ENCODE measurements at places on chromosomes 16 and 17.

DNA sequence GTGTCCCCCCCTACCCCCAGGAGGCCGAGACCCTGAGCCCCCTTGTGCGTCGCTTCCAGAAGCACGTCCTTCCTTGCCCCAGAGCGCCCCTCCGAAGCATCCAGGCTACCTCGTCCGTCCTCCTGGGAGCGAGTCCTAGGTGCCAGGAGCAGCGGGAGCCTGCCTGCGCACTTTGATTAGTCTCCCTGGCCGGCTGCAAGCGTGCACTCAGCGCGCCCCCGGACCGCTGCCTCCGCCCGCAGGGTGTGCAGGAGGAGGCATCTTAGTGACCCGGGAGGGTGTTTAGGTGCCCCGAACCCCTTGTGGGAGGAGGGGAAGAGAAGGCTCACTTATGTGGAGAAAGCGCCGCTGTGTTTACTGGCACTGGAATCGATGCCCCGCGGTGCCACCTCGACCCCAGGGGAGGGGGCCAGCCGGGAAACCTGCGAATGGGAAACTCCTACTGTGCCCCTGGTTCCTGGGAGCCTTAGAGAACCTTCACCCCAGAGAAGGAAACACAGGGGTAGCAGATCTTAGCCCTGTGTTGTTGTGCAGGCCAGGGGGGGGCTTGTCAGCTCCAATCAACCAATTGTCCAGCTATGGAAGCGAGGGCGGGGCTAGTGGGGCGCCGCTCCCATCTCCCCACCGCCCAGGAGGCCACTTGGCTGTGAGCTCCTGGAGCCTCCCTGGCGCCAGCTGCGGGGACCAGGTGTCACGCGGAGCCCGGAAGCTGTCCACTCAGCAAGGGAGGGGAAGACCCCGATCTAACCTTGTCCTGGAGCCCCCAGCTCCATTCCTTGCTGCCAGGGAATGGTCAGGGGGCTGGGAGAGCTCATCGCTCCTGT is 922.8 kb upstream of the EEF2KMT start:
- H3K4me1 ChIP-seq = no peaks in the 10 kb centered on the region
- H3K4me3 ChIP-seq = peak overlapping the region; percentile 87
- H3K27me3 ChIP-seq = peaks cover 17% of the 10 kb centered on the region
- H3K27ac ChIP-seq = no peak overlapping the region

GRCh38 chr17:9238340-9239245 is 217.3 kb downstream of the NTN1 start:
- no peak for DNase-seq
- H3K27ac ChIP-seq = no peak overlapping the region
- peak overlapping the region; percentile 63 for H3K4me3 ChIP-seq
- no peaks in the 10 kb centered on the region for H3K36me3 ChIP-seq
- peaks cover 2% of the 10 kb centered on the region for H3K4me1 ChIP-seq

DNA sequence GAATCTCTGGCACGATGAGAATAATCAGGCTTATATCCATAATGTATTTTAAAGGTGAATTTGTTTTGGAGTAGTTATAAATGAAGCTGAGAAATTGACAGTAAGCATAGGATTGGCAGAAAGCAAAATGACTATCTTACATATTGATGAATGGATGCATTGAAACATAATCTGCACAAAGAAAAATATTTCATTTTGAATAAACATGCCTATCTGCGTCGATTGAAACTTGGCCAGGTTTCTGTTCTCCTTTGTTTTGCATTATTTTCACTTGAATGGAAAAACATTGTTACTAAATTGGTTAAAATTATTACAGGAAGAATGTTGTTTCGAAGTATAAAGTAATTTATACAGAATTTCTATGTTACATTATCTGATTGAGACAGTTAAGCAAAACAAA is 128.2 kb downstream of the USP22 start:
- no peak for DNase-seq
- H3K4me3 ChIP-seq = no peak overlapping the region
- H3K27ac ChIP-seq = no peak overlapping the region
- no peaks in the 10 kb centered on the region for H3K4me1 ChIP-seq

- H3K4me1 ChIP-seq = peaks cover 11% of the 10 kb centered on the region
These were observed 308.6 kb upstream of the ZFHX3 start for GRCh38 chr16:73356401-73357079.

DNA sequence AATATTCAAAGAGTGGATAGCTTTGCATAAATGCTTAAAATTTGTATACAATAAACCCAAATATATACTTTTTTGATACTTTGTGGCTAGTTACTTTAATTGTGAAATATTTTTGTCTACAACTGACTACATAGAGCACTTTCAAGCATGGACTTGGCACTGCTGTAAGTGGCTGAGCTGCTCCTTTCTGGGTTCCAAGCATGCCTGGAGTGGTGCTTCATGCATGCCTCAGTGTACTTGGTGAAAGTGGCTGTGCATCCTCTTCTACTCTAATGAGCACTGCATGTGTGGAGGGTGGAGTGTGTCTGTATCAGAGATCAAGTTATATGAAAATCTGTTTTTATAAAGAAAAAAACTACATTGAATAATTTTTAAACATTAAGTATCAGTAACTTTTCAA is 94.1 kb downstream of the OMG start:
- no peaks in the 10 kb centered on the region for H3K27me3 ChIP-seq
- H3K4me1 ChIP-seq = no peaks in the 10 kb centered on the region
- no peak overlapping the region for H3K4me3 ChIP-seq
- H3K36me3 ChIP-seq = peaks cover 5% of the 10 kb centered on the region
- DNase-seq = no peak

DNA sequence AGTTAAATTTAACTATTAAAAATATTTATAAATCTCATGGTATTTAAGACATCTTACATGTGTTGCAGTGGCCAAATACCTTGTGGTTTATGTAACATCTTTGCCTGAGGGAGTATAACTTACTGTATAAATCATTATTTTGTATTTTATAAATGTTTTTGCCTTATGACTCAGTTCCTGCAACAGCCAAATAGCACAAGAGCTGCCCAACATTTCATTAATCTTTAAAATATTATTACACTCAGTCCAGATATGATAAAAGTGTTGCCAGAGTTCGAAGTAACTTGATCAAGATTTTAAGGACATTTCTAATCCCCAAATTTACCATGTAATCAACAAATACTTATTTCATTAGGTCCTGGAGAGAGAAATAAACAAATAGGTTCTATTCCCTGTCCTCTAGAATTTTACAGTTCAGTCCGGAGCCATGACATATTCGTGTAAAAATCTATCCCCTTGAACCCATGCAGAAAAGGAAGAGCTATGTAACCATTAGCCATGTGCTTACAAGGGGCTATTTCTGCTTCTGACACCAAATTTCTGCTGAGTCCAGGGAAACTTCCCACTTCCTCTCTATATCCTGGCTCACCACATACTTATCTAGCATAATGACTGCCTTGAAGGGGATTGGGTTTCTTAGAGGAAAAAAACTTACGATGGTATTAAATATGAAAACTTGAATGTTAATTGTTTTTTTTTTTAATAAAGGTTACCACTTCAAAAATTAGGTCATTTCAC is 44.0 kb downstream of the IRX6 start:
- no peaks in the 10 kb centered on the region for H3K4me1 ChIP-seq
- H3K27me3 ChIP-seq = no peaks in the 10 kb centered on the region
- H3K27ac ChIP-seq = no peak overlapping the region
- no peak overlapping the region for H3K4me3 ChIP-seq

DNA sequence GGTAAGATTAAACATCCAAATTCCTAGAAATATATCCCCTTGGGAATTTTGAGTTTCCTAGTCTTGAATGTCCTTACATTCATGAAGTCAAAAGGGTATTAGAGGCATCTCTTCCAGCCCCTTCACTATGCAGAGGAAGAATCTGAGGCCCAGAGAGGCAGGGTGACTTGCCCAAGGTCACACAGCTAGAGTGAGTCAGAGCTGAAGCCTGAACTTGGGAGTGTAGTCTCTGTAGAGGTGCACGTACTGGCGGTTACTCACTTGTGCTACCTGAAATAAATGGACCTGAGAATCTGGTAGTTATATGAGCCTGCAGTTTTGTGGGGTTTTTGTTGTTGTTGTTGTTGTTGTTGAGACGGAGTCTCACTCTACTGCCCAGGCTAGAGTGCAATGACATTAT is 164.0 kb downstream of the XYLT1 start:
- no peak overlapping the region for H3K4me3 ChIP-seq
- no peak for DNase-seq
- H3K36me3 ChIP-seq = no peaks in the 10 kb centered on the region
- H3K27me3 ChIP-seq = no peaks in the 10 kb centered on the region

DNA sequence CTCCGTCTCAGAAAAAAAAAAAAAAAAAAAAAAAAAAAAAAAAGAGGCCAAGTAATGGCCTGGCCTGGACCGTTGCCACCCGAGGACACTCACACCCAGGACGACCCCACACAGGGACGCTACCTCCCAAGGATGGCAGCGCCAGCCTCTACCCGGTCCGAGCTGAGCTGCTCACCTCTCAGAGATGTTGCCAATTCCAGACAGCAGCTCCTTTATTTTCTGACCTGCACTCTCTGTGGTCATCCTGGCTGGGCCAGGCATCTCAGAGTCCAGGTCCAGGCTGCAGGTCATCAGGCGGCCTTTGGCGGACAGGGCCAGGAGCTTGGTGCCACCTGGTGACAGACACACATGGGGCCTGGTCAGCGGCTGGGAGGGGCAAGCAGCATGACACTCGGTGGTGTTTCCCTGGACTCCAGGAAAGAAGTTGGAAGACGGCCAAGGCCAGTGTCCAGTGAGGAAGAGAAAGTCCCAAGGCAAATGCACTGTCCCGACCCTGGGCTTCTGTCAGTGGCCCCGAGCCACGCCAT is 3.1 kb downstream of the FAAP100 start:
- H3K4me3 ChIP-seq = peak overlapping the region; percentile 27
- no peak overlapping the region for H3K27ac ChIP-seq
- peaks cover 3% of the 10 kb centered on the region for H3K4me1 ChIP-seq
- H3K27me3 ChIP-seq = no peaks in the 10 kb centered on the region
- DNase-seq = no peak
- peaks cover 42% of the 10 kb centered on the region for H3K36me3 ChIP-seq

GRCh38 chr17:72128039-72128438 is 7.2 kb downstream of the SOX9 start:
- peaks cover 3% of the 10 kb centered on the region for H3K4me1 ChIP-seq
- H3K27me3 ChIP-seq = peaks cover 1% of the 10 kb centered on the region
- H3K36me3 ChIP-seq = peaks cover 11% of the 10 kb centered on the region
- no peak overlapping the region for H3K27ac ChIP-seq

DNA sequence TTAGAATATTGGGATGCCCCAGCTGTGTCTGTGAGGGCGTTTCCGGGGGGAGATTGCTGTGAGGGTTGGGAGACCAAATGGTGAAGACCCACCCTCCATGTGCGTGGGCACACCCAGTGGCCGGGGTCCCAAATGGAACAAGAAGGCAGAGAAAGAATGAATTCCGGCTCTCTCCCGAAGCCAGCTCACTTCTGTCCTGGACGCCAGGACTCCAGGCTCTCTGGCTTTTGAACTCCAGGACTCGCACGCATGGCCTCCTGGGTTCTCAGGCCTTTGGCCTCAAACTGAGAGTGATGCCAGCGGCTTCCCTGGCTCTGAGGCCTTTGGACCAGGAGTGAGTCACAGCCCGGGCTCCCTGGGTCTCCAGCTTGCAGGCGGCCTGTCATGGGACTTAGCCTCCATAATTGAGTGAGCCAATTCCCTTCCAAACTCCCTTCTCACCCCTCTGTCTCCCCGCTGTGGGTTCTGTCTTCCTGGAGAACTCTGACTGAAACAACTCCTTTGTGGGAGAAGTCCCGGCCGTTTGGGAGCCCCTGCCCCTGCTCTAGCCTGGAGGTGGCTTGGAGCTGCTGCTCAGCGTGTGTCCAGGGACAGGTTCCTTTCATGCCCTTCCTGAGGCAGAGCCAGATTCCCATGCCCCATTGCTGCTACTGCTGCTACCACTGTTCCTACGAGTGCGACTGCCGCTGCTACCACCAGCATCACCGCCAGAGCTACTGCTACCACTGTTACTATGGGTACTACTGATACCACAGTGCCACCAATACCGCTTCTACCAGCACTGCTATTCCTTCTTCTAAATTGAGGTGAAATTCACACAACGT is 49.8 kb upstream of the CBX4 start:
- H3K36me3 ChIP-seq = no peaks in the 10 kb centered on the region
- no peak overlapping the region for H3K4me3 ChIP-seq
- no peaks in the 10 kb centered on the region for H3K27me3 ChIP-seq
- no peaks in the 10 kb centered on the region for H3K4me1 ChIP-seq
- no peak overlapping the region for H3K27ac ChIP-seq

- H3K27ac ChIP-seq = no peak overlapping the region
- no peak for DNase-seq
- H3K4me1 ChIP-seq = peaks cover 3% of the 10 kb centered on the region
- H3K27me3 ChIP-seq = no peaks in the 10 kb centered on the region
- H3K36me3 ChIP-seq = no peaks in the 10 kb centered on the region
These were observed 18.4 kb downstream of the ARHGAP17 start for GRCh38 chr16:24996731-24997130.

GRCh38 chr17:75475851-75476250 is 19.4 kb downstream of the TMEM94 start:
- H3K27me3 ChIP-seq = no peaks in the 10 kb centered on the region
- H3K4me1 ChIP-seq = no peaks in the 10 kb centered on the region
- no peak overlapping the region for H3K4me3 ChIP-seq
- no peak for DNase-seq

GRCh38 chr17:2068519-2069051 is 13.7 kb downstream of the HIC1 start:
- no peak for DNase-seq
- H3K4me3 ChIP-seq = no peak overlapping the region
- no peak overlapping the region for H3K27ac ChIP-seq
- no peaks in the 10 kb centered on the region for H3K4me1 ChIP-seq

GRCh38 chr16:58727028-58727781 is 6.9 kb downstream of the GOT2 start:
- no peaks in the 10 kb centered on the region for H3K4me1 ChIP-seq
- no peak overlapping the region for H3K4me3 ChIP-seq
- no peaks in the 10 kb centered on the region for H3K27me3 ChIP-seq

DNA sequence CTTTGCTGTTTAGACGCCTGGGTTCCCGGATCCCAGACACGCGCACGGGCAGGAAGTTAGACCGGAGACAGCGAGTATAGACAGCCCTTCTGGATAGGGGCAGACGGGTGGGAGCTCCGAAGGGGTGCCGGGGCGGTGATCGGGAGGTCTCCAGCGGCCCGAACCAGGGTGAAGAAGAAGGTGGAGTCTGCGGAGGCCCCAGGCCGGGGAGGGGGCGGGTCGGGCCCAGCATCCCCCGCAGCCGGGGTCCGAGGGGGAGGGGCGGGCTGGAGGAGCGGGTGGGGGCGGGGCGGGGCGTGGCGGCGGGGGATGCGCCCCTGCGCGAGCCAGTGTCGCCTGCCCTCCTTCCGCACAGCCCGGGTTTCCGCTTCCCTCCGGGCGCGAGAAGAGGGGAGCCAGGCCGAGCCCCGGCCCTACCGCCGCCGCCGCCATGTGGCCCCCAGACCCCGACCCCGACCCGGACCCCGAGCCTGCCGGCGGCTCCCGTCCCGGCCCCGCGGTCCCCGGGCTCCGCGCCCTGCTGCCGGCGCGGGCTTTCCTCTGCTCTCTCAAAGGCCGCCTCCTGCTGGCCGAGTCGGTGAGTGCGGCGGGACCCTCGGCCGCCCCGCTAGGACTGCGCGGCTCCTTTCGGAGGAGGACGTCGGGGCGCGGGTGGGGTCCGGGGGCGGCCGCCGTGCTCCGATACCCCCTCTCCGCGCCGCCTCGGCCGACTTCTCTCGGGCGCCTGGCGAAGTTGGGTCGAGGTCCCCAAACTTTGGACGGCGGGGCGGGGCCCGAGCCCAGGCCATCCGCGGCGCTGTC is at the start of gene CMTM3:
Gene CMTM3, plus strand, starts transcription at position 329 of the 801 bp plus-strand sequence. Its CDS starts 102 bp downstream, at position 431.
- no peak within 1 kb of the TSS for H3K27ac ChIP-seq
- H3K4me1 ChIP-seq = no peaks in the 10 kb centered on the region
- no peaks in the 10 kb centered on the region for H3K36me3 ChIP-seq
- no peaks in the 10 kb centered on the region for H3K27me3 ChIP-seq
